ENCODE measurements at places on chromosomes 4 and X.

DNA sequence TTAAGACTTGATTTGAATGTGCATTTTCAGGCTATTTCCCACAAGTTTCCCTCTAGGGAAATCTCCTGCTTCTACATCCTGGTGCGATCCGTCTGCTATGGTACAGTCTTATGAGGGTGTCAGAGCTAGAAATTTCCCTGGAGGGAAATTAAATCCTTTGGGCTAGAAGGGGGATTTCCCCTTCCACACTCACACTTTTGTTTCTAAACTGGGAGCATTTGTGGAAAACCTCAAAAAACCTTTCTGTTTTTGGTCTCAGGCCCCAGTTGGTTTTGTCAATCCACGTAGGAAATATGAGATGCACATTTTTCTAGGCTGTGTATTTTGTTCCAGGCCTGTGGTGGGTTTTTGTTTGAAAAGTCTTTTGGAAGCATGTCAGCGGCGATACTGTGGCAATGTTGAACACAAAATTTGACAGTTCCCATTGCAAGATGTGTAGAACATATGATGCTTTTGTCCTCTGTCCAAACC is 17.8 kb downstream of the HMGB3 start:
- peak; percentile 88 for DNase-seq

DNA sequence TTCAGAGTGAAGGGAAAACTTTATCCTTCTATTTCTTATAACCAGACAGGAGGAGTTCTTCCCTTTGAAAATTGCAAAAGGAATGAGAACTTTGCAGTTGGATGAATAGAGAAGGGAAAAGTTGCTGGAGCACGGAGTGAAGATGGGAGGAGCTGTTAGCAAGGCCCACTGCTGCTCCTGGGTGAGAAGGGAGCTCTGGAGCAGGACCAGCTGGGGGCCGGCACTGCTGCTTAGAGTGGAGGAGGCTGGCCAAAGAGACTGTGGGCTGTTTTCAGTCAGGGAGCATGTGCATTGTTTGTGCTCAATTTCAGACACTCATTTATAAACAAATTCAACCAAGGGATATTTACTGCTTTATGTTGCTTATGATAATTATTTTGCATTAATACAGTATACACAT is 164.2 kb downstream of the STIM2 start:
- peak; percentile 39 for DNase-seq

DNA sequence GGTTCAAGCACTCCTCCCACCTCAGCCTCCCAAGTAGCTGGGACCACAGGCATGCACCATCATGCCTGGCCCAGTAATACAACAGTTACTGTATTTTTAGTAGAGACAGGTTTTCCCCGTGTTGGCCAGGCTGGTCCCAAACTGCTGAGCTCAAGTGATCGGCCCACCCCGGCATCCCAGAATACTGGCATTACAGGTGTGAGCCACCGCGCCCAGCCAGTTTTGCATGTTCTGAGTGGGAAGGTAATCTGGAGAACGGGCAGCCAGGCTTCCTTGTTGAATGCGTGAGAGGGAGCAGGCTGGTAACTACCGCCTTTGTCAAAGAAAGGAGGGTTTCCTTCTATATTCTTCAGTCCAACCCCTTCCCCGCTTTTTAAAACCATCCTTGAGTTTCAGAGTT is 9.1 kb downstream of the NOCT start:
- no peak for DNase-seq

DNA sequence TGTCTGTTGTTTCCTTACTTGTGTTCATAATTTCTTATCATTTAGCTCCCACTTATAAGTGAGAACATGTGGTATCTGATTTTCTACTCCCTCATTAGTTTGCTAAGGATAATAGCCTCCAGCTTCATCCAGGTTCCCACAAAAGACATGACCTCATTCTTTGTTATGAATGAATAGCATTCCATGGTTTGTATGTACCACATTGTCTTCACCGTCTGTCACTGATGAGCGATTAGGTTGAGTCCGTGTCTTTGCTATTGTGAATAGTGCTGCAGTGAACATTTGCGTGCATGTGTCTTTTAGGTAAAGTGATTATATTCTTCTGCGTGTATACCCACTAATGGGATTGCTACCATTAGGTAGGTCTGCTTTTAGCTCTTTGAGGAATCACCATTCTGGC is 624.3 kb upstream of the EPHA5 start:
- DNase-seq = no peak

GRCh38 chr4:137015426-137016409 is 516.6 kb downstream of the PCDH18 start:
- no peak for DNase-seq

GRCh38 chr4:25198713-25199112 is 35.1 kb upstream of the PI4K2B start:
- DNase-seq = no peak

GRCh38 chr4:110953191-110953590 is 330.3 kb upstream of the PITX2 start:
- DNase-seq = peak; percentile 16

GRCh38 chr4:6120361-6120760 is 80.0 kb downstream of the JAKMIP1 start:
- no peak for DNase-seq

- DNase-seq = no peak
Measured at GRCh38 chrX:107199491-107199890, 6.7 kb downstream of the NUP62CL start.

- peak; percentile 76 for DNase-seq
Measured at GRCh38 chr4:42570221-42570620, 86.7 kb downstream of the ATP8A1 start.

DNA sequence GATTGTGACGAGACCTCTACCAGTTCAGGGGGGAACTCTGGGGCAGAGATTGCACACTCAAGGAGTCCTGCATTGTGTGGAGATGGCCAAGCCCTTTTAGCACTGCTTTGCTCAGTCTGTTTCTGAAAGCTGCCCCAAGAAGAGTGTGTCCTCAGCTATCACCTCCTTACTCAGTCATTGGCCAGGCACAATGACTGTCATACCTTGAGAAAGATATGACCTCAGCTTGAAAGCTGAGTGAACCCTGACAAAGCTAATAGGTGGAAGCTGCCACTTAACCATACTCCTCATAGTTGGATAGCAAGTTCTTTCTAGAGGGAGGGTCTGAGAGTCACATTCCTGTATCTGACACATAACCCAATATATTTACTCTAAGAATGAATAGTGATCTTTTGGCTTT is 37.8 kb upstream of the DIPK2B start:
- no peak for DNase-seq

DNA sequence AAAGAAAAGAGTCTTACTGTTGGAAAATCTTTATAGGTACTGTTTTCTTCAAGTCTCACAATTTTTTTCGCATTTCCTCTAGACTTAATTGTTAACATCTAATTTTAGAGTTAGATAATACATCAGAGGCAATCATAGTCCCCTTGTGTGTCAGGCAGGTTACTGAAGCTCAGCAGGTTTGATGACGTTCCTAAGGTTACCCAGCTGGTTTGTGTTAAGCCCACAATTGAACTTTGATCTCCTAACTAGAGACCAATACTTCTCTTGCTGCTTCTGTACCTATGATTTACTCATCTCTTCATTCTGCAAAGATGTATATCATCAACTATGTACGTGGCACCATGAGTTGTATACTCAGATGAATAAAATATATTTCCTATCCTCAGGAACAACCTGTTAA is 131.6 kb upstream of the STIM2 start:
- no peak for DNase-seq

DNA sequence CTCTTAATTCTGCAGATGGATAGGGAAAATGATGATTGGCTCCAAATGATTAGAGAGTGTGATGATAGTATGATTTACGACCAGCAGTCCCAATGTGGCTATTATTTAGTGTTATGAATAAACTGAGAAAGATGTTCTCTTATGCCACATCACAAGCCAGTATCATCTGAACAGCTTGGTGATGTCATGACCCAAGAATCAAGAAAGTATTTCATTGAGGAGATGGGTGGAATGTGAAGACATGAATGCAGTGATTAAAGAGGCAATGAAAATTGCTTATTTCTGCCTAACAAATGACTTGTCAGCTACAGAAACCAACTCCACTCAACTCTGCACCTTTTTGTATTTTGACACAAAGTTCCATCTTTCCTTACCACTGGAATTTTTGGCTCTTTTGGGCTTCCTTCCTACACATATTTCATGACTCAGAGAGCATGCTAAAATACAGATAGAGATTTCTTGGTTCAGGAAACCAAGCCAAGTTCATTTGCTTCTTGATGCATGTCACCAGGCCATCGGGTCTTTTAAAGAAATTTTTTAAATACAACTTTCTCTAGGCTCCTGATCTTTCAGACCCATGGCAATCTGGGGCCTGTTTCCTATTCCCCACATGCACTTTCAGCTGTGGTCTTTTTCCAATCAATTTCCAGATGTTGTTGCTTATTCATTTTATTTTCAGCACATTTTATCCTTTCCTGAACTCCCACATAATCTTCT is 174.2 kb downstream of the HHIP start:
- peak; percentile 20 for DNase-seq

DNA sequence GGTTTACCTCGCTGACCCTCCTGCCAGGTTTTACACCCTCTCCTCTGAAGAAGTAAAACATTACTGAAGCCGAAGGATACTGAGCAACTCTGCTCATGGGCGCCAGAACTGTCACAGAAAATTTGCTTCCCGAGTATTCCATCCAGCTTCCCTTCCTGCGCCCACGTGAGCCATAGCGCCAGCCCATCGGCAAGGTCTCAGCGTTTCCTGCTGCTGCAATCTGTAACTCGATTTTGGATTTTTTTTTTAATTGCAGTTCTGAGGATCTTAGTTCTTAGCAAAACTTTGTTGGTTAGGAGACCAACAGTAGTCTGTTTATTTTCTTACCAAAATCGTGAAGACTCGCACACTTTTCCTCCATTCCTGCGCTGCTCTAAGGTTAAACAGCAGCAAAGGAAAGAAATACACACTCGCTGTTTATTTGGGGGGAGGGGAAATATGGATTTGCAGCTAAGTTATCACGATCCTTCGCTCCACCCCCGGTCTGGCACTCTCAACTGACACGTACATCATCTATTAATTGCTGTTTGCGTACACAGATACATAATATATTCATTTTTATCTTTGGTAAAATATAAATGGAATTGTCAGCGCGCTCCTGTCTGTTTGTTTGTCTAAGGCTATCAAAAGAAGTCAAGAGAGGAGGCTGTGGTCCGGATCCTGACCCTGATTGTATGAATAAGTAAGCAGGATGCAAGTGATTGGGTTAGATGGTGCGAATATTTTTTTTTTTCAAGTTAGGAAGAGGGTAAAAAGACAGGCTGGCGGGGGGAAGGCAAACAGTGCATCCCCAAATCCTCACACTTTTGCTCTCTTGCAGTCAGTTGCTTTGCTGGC is at the start of gene TLL1:
TSS of gene TLL1 (plus strand) at position 777 of the 837 bp plus-strand sequence. CDS start 668 bp downstream, outside the sequence.
- DNase-seq = peak; percentile 65

- DNase-seq = peak; percentile 67
Measured at GRCh38 chr4:133565379-133565778, 416.3 kb downstream of the PCDH10 start.

DNA sequence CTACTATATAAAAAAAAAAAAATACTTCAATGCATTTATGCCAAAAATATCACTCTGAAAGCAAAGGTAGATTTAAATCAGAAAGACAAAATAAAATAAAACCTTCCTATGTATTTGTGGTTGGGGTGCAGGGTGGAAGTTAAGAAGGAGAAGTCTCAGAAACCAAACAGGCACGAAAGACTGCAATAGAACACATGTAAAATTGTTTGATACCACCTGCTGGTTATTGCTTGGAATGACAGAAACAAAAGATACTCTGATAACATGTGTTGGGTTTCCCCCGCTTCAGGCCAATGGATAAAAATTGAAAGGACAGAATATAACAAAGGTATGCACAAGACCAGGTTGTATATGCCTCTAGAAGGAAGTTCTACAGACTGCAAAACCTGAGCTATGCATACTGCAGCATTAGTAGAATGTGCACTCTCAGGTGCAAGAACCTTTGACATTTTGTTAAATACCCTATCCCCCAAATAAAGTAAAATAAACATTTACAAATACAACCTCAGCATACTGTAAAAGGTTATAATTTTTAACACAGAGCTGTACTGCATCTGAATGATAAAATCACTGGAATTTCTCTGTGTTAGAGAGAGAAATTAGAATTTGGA is 118.8 kb downstream of the GABRA2 start:
- peak; percentile 47 for DNase-seq

DNA sequence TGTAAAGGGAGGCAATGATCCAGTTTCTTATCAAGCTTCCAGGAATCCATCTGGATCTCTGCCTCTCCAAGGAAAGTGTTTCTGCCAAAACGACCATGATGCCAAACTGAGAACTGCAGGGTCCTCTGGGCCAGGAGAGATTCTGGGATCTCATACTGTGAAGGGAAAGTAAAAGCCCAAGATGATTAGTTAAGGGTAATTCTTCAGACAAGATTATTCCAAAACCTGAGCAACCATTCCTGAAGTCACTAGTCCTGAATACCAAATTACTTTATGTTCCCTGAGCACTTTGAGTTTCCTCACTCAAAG is 42.0 kb downstream of the SRPX2 start:
- no peak for DNase-seq

DNA sequence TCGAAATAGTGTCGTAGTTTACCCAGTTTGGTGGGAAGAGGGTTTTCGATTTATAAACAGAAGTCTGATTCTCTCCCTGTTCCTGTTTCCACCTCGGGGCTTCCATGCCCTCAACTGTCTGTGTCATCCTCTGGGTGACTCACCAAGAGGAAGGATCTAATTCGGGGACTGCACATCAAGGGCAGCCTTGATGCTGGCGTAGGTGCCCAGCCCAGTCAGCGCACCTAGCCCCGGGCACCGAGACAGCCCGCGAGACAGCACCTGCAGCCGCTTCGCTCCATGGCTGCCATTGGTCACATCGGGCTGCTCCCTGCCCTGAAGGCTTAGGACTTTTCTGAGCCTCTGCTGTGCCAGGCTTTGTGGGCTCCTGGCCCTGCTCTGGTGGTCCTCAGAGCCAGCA is 7.7 kb downstream of the ABCD1 start:
- no peak for DNase-seq

DNA sequence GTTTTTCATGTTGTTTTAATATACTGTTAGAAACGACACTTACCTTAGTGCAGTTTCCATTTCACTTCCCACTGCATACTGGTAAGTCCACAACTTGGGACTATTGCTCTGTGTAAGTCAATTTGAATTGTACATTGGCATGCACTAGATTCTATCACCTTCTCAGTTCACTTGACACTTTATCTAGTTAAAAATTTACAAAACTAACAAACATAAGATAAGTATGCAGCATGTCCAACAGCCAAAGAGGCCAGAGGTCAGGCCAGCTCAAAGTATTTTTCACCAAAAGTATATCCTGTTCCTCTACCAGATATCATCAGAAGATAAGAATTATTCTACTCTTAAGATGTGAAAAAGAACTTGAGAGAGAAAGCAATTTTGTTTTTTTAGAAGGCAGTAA is 75.9 kb downstream of the QRFPR start:
- DNase-seq = no peak

GRCh38 chr4:122479935-122480416 is 23.5 kb upstream of the IL2 start:
- no peak for DNase-seq

GRCh38 chrX:104330966-104331365 is 76.2 kb upstream of the ESX1 start:
- no peak for DNase-seq

GRCh38 chr4:92658318-92658717 is 354.6 kb downstream of the GRID2 start:
- no peak for DNase-seq

- DNase-seq = no peak
Measured at GRCh38 chr4:7351014-7351413, 83.7 kb downstream of the PSAPL1 start.

GRCh38 chr4:147456706-147457105 is 24.2 kb upstream of the EDNRA start:
- DNase-seq = no peak

Measured in tongue (tissue), 3 donors.